IMR-90 (cell line): ENCODE measurements at places on chromosomes 5 and 9. TPM values are rescaled to one million over a fixed set of nuclear protein-coding genes. Genes with fewer than 3 reads are reported as not detected.
A peak's percentile ranks its signal among the peaks of the same experiment; 100 is the strongest.

- no peak for DNase-seq
These were observed 58.0 kb downstream of the RCL1 start for GRCh38 chr9:4850603-4851310.

DNA sequence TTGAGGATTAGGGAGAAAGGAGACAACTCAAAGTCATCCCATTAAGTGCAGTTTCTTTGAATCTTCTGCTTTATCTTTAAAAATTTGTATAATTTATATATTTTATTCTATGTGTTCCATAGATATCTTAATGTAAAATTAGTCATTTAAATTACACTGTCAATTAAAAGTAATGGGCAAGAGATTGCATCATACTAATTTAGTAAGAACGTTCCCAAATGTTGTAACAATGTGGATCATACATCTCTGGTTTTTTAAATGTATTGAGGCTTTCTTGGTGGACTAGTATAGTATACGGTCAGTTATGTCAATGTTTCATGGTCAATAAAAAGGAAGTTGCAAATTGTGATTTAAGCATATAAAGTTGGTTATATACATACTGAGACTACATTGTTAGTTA, 6.2 kb downstream of the TSLP start:
- no peak for DNase-seq

DNA sequence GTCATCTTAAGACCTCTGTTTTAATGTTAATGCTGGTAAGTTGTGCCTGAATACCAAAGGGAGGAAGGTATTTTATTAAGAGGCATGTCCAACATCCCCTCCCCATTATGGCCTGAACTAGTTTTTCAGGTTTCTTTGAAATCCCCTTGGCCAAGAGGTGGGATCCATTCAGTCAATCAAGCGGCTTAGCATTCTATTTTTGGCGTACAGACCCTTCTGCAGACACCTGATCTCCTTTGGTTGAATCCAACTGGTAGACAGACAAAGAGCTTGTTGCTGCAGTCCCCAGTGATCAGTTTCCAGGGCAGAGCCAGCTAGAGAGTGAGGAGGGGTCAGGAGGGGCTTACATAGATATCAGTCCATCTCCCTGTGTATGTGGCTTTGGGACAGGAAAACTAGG, 7.9 kb upstream of the KCNMB1 start:
- no peak for DNase-seq

DNA sequence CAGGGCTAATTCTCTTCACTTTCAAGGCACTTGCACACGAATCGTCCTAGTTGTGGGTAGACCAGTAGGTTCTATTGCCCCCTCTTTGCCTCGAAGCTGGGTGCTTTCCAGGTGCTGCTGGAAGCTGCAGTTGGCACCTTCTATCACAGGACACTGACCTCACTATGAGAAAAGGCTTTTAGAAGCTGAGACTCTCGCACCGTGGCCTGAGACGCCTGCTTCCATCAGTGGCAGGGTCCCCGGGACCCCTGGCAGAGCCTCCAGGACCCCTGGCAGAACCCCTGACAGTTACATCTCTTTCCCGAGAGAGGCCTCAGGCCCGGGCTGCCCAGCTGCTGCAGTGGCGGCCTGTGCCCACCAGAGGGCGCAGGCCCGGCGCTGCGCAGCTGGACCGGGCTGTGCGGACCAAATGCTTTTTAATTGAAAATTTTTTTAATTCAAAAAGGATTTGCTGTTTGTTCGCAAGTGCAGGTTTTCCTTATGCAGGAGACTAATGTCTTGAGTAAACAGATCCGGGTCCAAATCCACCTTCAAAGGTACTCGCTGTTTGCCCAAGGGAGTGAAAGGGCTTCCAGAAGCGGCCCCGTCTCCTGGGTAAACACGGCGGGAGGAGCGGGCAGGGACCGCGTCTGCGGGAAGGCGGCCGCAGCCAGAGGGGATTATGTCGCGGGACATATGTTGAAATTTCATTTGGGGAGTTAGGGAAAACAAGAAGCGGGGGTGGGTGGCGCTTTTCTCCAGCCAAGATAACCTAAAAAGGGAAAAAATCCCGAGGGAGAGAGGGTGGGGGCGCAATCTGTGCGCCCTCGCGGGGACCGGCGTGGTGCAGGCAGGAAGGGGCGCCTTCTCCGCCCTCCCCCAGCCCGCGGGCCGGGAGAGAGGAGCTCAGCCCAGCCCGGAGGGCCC, 114.5 kb upstream of the LMX1B start:
- peak; percentile 17 for DNase-seq

Gene GFI1B
- 0.02 TPM in 1 of 2 replicates, not detected in the other for polyA plus RNA-seq

DNA sequence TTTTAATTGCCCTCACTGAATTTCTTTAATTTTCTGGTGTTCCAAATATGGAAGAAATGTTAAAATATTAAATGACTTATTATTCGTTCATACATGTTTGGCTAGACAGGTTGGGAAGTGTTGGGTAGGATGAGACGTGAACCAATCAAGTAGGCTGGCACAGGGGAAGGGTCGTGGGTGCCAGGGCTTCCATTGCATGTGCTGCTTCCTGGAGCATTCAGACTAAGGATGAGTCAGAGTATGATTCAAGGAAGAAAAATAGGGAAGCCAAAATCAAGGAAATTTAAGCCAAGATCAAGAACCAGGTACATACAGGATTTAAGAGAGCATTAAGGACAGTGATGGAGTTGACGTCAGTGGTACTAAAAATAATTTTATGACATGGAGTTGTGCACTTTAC, 2068.0 kb downstream of the MAT2B start:
- peak; percentile 0 for DNase-seq

DNA sequence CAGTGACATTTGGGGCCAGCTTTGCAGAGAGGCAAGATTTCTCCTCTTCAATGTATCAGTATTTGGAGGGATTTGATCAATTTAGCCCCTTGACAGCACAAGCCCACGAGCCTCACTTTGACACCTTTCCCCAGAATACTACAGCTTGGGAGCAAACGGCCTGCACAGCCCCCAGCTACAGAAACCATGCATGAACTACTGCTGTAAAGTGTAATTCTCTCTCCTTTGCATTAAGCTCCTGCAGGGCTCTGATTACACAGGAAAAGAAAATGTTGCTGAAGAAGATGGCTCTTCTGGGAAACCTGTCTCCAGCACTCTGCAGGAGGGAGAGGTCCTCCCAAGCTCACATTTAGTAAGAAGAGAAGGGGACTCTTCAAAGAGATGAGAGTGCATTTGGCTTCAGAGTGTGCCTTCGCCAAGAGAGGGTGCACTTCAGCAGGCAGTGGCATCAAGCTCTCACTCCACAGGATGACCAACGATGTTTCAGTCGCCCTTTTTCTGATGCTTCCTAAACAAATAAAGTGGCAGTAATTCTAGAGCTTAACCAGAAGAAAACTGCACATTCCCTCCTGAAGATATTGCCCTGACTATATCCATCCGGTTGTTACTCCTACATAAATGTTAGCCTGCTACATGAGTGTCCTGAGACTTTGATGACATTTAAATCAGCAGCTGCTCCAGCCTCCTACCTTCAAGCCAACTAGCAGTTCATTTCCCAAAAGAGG, 272.2 kb downstream of the AUH start:
- peak; percentile 73 for DNase-seq

DNA sequence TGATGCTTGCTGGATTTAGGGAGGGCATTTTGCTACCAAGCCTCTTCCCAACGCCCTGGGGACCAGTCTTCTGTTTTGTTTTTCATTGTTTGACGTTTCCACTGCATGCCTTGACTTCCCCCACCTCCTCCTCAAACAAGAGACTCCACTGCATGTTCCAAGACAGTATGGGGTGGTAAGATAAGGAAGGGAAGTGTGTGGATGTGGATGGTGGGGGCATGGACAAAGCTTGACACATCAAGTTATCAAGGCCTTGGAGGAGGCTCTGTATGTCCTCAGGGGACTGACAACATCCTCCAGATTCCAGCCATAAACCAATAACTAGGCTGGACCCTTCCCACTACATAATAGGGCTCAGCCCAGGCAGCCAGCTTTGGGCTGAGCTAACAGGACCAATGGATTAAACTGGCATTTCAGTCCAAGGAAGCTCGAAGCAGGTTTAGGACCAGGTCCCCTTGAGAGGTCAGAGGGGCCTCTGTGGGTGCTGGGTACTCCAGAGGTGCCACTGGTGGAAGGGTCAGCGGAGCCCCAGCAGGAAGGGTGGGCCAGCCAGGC, 23.0 kb downstream of the PCDHGC5 start:
- no peak for DNase-seq

Gene VLDLR
- 8.3 and 10.2 TPM in 2 replicates for polyA plus RNA-seq

Gene FAM78A
- 0.27 and 0.56 TPM in 2 replicates for polyA plus RNA-seq

Gene FOXD4
- polyA plus RNA-seq = 0.03 and 0.09 TPM in 2 replicates

DNA sequence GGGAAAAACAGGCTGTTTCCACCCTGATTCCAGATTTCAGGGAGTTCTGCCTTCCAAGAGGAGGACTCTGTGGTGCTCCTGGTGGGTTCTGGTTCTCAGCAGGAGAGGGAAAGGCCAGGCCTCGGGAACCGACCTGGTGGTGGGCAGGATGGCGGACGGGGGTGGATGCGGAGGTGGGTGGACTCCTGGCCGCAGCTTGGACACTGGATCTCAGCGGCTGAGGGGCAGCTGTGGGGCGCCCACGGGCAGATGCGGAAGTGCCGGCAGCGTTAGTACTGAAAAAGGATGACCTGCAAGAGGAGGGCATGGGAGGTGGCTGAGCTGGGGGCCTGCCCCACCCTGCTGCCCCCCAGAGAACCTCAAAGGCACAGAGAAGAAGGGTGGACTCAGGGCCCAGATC, 24.3 kb downstream of the LHX6 start:
- no peak for DNase-seq

DNA sequence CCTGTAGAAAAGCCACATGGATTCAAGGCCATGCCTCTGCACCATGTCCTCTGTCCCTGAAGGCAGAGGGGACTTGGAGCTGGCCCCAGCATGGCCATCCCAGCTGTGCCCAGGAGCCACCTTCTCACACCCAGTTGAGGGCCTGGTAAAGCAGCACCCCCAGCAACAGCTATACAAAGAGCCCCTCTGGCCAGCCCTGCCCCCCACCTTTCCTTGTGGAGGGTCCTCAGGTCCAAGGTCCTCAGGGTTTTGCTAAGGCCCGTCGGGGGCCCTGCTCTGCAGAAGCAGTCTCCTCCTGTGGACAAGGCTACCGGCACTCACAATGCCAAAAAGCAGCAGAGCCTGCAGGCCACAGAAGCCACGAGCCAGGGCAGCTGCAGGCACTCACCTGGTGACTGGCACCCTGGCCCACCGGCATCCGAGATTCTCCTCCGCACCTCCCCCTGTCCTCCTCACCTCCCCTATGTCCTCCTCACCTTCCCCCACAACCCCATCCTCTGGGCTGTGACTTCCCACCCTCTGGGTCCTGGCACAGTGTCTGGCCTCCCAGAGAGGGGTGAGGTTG, 39.9 kb upstream of the LPCAT1 start:
- no peak for DNase-seq

- DNase-seq = peak; percentile 86
These were observed 114.2 kb upstream of the FST start for GRCh38 chr5:53366245-53366644.

- DNase-seq = no peak
These were observed 102.9 kb downstream of the LIFR start for GRCh38 chr5:38453506-38453905.

DNA sequence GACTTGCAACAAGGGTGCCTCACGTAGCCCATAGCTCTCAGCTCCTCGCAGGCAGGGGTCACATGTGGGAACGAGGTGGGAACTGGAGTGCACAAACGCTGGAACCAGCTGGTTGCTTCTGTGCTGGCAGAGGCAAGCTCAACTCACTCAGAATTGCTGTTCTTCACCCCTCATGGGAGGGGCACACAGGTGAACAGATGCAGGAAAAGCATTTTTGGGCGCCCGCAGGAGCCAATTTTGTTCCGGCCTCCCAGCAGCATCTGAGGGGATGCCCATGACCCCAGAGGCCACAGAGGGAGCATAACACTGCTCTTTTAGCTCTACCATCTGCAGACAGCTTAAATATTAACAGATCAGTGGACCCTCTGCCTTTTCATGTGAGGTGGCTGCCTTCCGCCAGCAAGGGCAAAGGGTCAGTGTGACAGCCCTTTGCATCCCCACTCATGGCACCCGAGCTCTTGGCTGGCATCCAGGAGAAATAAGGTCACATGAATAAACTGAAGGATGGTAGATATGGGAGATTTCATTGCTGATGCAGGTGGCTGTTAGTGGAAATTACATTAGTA, 196.2 kb downstream of the SLCO4C1 start:
- DNase-seq = no peak

Gene NFX1
- 25.3 and 27.0 TPM in 2 replicates for polyA plus RNA-seq

DNA sequence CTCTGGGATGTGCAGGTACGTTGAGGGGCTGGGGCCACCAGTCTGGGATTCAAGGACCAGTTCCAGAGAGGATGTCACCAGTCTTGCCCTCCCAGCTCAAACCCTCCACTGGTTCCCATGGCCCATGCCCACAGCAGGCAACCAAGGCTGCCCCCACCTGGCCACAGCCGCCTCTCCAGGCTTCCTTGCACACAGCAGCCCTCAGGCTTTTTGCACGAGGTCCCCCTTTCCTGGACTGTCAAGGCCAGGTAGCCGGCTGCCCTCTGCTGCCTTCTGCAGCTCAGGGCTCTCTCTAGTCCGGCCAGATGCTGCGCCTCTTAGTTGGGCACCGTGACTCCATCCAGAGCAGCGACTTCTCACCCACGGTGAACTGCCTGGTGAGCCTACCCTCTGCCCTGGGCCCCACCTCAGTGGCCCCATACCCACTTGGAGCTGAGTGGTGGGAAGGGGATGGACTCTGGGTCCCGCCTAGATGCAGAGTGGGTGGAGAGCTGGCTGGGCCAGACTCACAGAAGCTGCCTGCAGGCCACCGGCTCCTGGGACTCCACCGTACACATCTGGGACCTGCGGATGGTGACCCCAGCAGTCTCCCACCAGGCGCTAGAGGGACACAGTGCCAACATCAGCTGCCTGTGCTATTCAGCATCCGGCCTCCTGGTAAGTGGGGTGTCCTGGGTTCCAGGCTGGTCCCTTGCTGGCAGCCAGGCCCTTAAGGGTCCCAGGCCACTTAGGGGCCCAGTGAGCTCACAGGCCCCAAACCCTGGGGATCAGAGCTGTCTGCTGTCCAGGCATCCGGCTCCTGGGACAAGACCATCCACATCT, 2.9 kb downstream of the WDR38 start:
- DNase-seq = no peak

- no peak for DNase-seq
These were observed 100.2 kb downstream of the MPDZ start for GRCh38 chr9:13179257-13179656.

DNA sequence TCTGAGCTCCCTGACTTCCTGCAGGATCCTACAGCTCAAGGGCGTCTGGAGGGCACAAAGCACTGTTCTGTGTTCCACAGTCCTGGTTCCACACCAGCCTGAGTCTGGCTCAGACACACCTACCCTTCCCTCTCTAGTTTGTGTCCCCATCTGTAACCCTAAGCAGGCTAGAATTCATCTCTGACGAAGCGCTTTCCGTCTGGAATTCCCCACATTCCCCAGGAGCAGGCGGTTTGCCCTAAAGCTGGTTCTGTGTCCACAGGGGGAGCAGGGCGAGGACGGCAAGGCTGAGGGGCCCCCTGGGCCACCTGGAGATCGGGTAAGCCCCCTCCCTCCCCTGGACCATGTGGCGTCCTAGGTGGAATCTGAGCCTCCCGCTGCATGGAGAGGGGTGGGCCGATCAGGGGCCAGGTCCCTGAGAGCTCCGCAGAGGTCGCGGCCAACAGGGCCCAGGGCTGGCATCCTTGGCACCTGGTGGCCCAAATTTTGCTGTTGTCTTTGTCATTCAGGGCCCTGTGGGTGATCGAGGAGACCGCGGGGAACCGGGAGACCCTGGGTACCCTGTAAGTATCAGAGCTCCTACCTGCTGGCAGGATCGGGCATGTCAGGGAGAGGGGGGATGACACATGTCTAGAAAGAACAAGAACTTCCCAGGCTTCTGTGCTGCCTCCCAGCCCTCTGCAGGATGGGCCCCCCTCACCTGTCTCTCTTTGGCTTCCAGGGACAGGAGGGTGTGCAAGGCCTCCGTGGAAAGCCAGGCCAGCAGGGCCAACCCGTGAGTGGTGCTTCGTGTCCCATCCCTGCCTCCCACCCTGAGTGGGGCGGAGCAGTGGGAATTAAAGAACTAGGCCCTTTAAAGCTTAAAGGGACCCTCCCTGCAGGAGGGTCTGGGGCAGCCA, 34.5 kb upstream of the ORM1 start:
- DNase-seq = peak; percentile 86
